ENCODE measurements at places on chromosomes 6 and 20. TPM values are rescaled to one million over a fixed set of nuclear protein-coding genes. Genes with fewer than 3 reads are reported as not detected.

SUMO4 gene
- 0.71 TPM for polyA plus RNA-seq

REV3L gene
- 38.1 TPM for polyA plus RNA-seq

C6orf58 gene
- polyA plus RNA-seq = 1.3 TPM

BEND6 gene
- 6.8 TPM for polyA plus RNA-seq

TSBP1 gene
- polyA plus RNA-seq = not detected

RIPOR3 gene
- polyA plus RNA-seq = 6.4 TPM

GNRH2 gene
- 0.34 TPM for polyA plus RNA-seq

OR2B6 gene
- 0.14 TPM for polyA plus RNA-seq

POU5F1 gene
- polyA plus RNA-seq = 2.5 TPM

LY6G6C gene
- polyA plus RNA-seq = 0.28 TPM

NELFE gene
- polyA plus RNA-seq = 92.7 TPM

MDFI gene
- 37.5 TPM for polyA plus RNA-seq

HTR1E gene
- polyA plus RNA-seq = 0.43 TPM

BPI gene
- polyA plus RNA-seq = not detected

PBOV1 gene
- polyA plus RNA-seq = 0.10 TPM

GFRAL gene
- polyA plus RNA-seq = not detected

UBD gene
- 2.3 TPM for polyA plus RNA-seq

BHLHE23 gene
- not detected for polyA plus RNA-seq

TDRD6 gene
- 2.5 TPM for polyA plus RNA-seq

SNPH gene
- polyA plus RNA-seq = 2.2 TPM

FLOT1 gene
- 134 TPM for polyA plus RNA-seq

DUSP22 gene
- 21.7 TPM for polyA plus RNA-seq

MUC21 gene
- not detected for polyA plus RNA-seq

ACTL10 gene
- 0.48 TPM for polyA plus RNA-seq

MYT1 gene
- polyA plus RNA-seq = 0.50 TPM

TCF15 gene
- 0.74 TPM for polyA plus RNA-seq

SS18L1 gene
- polyA plus RNA-seq = 18.0 TPM

YIPF3 gene
- 142 TPM for polyA plus RNA-seq

All from right renal cortex interstitium (tissue), 3 donors.